ENCODE measurements at places on chromosomes 12 and 14.

DNA sequence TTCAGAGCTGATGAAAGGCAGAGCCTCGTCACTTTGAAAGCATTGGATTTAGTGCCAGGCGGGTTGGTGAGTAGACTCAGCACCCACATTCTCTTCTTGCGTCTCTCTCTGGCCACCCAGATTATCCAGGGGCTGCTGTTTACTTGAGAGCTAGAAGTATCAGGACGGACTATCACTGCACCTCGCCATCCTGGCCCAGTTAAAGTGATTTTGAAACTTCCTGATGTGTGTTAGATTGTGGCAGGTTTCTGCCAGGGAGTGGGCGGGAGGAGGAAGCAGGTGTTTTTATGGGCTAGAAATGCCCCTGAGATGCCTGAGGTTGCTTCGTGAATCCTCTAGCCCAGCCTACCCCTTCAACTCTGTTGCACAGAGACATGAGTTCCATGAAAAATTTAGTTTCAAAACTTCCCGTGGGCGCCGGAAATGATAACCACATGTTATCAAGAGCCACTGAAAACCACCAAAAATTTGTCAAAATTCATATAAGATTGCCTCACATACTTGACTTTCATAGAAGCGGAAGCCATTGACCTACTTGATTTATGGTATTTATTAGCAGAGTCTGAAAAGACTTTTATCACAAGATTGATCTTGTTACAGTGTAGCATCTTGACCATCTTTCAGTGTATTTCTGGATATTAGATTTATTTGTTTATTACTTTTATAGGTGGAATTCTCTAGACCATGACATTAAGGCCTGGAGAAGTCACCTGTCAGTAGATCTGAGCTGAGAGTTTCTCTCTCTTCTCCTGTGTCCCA is 466.0 kb downstream of the RAD51B start:
- peak; percentile 31 for DNase-seq

- DNase-seq, result no peak
Observed at GRCh38 chr12:48615681-48616080, 45.8 kb upstream of the LALBA start.

- no peak for DNase-seq
Observed at GRCh38 chr12:65474831-65475230, 196.3 kb downstream of the MSRB3 start.

DNA sequence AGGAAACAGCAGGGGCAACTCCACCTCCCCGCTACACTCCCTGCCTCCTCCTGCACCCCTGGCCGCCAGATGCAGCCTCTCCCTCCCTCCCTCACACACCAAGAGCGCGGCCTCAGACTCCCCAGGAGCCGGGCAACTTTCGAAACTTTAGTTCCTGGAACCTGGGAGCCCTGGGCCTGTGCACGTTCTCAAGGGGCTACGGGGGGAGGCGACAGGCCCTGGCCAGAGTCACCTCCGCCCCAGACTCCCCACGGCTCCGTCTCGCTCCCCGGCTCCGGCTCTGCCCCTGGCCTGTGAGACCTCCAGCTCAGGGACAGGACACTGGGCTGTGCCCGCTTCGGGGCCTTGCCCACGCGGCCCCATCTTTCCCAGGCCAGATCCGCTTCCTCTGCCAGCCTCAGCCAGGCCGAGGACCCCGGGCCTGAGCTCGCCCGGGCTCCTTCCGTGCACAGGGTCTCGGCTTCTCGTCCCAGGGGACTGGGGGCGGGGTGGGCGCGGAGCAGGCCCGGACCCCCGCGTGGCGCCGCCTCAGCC is 5.5 kb downstream of the AMN start:
- DNase-seq, result no peak

GRCh38 chr12:78290606-78291345 is 460.1 kb downstream of the NAV3 start:
- no peak for DNase-seq

GRCh38 chr12:131986910-131987309 is 37.2 kb downstream of the EP400 start:
- DNase-seq, result no peak

DNA sequence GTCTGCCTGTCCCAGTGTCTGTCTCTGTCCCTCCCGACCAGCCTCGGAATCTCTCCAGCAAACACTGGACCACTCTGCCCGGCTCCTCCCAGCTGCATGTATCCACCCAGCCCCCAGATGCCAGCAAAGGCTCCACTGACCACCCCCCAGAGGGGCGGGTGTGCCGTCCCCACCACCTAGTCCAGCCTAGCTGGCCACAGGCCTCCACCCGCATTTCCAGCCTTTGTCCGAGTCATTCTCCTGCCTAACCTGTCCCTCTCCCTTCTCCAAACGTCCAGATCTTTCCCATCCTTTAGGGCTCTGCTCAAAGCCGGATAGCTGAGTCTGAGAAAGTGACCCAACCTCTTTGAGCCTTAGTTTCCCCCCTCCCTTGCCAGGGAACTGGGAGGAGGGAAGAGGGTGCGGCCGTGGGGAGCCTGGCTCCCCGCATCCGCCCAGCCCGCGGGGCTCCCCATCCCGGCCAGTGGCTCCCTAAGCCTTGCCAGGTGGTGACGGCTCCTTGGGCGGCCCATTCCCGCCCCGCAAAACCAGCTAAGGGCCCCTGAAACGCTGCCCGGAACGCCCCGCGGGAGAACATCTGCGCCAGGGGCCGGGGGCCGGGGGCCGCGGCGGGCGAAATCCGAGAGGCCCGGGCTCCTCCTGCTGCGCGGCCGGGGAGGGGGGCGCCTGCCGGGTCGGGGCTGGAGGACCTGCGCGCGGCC is 34.6 kb upstream of the ANKRD9 start:
- no peak for DNase-seq

GRCh38 chr14:58884442-58884841 is 246.7 kb downstream of the DACT1 start:
- no peak for DNase-seq

- DNase-seq, result no peak
Observed at GRCh38 chr12:52264435-52264825, 10.0 kb upstream of the KRT86 start.

DNA sequence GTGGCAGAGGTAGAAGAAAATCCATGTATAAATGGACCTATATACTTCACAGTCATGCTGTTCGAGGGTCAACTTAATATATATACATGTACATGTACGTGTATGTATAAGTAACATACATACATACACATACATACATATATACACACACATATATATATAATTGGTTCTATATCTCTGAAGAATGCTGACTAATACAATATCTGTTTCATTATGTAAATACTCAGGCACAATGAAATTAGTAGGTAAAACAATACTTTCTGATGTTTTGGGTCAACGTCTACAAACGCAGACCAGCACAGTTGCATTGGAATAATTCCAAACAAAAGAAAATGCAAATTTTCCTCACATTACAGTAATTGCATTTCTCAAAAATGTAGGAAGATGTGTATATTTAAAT is 202.7 kb upstream of the DAAM1 start:
- no peak for DNase-seq

DNA sequence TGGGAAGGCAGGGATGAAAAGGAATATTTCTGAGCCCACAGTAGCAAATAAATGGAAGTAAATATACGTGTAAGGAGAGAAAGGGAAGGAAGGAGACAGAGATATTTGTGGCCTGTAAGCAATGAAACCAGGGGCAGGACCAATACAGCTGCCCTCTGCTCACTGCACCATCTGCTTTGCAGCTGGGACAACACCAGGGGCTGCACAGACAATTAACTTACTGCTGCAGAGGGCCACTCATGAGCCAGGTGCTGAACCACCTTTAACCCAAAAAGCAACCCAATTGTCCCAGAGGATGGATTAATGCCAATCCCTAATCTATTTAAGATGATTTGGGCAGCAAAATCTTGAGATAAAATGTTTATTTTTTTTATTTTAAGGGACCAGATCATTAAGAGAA is 30.6 kb upstream of the TMX1 start:
- DNase-seq, result no peak

- DNase-seq, result no peak
Observed at GRCh38 chr12:132741620-132742019, 20.0 kb downstream of the ANKLE2 start.

GRCh38 chr12:119746169-119746568 is 78.2 kb downstream of the PRKAB1 start:
- DNase-seq, result no peak

GRCh38 chr12:54448344-54448743 is 25.1 kb downstream of the GTSF1 start:
- DNase-seq, result no peak

DNA sequence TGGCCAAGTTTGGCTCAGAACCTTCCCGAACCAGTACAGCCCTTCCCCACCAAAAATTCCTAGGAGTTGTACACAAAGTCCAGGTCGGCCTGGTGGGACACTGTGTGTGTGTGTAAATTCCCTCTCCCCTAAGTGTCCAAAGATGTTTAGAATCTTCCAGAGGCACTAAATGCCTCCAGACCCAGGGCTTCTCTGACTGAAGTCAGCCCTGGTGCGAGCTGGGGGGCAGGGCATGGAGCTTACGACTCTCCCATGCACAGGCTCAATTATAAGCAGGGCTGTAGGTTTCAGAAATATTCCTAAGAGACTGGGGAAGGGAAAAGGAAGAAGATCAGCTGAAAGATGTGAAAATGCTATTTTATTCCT is 106.9 kb upstream of the ATF7IP start:
- no peak for DNase-seq

- no peak for DNase-seq
Observed at GRCh38 chr14:84874436-84874835, 655.5 kb upstream of the FLRT2 start.

DNA sequence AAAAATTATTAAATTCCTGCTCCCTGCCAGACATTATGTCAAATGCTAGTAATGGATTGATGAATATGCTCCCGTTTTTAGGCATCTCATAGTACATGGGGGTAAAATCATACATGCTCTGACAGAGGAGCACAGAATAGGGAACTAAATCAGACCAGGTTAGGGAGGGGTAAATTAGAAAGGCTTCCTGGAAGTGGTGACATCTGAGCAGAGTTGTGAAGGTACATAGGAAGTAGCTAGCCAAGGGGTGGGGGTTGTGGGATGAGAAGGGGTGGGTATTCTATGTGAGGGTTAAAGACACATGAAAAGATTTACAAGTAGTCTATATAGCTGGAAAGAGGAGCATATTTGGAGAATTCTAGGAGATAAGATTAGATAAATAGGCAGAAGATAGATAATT is 171.7 kb upstream of the FBXO33 start:
- no peak for DNase-seq

GRCh38 chr12:131434208-131435125 is 276.4 kb upstream of the SFSWAP start:
- no peak for DNase-seq

DNA sequence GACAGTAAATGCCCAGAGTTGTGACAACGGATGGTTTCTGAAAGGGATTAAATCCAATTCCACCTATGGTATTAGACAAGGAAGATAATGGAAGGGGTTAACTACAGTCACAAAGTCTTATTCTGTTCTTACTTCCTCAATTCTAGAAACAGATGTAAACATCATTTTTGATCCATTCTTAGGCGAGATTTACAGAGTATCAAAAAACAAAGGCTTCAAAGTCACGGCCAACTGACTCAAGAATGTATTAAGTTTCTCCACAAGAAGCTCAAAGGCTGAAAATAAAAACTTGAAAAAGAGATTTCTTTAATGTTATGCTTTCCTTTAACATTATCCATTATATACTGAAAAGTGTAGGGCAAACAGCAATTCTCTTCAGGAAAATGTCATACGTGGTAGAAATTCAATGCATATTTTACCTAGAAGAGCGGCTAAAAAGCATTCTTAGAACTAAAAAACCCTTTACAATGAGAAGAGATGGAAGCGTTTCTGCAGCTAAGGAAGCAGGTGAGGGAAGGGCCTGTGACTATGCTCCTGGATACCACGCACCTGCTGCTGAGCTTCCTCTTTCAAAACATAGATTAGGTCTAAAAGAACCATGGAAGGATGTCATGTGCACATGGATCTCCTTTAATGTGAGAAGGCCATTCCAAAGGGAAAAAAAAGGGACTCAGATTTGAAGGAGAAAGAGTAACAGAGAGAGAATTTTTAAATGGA is 185.8 kb downstream of the STXBP6 start:
- no peak for DNase-seq

- peak; percentile 76 for DNase-seq
Observed at GRCh38 chr12:7108003-7108795, 815 bp downstream of the C1RL start.

GRCh38 chr12:21129906-21130305 is 1.1 kb upstream of the SLCO1B1 start:
- DNase-seq, result no peak

DNA sequence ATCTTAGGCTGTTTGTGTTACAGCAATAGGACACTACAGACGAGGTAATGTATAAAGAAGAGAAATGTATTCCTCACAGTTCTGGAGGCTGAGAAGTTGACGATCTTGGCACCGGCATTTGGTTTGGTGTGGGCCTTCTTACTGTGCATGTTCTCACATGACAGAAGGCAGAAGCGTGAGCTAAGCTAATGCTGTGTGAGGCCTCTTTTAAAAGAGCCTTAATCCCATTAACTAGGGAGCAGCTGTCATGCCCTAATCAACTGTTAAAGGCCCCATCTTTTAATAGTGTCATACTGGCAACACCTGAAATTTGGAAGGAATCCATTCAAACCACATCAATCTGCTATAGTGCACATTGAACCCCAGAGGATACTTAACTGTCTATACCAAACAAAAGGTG is 992.9 kb downstream of the GALC start:
- no peak for DNase-seq

DNA sequence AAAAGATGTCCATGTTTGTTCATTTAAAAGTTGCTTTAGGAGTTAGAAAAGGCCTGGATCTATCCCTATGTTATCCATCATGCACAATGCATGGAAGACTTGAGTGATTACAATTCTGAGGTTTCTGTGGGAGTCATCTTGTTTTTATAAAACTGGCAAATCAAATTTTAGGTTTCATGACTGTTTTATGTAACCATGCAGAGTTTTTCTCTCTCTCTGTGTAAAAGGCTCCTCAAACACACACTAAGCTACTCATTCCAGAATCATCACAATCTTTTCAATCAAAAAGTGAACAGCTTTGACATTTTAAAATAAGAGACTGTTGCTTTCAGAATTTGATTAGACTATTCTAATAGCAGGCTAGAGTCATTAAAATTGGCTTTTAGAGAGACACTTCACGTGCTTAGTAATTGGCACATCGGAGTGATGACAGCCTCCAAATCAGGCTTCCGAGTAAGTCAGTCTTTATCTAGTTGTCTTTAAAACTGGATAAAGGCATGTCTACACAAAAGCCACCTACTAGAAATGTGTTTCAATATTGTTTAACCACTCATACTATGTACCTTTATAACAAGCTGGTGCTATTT is 31.9 kb downstream of the PRICKLE1 start:
- no peak for DNase-seq
